ENCODE measurements at places on chromosomes 1 and 21. TPM values are rescaled to one million over a fixed set of nuclear protein-coding genes. Genes with fewer than 3 reads are reported as not detected.
A peak's percentile ranks its signal among the peaks of the same experiment; 100 is the strongest.

Gene OR10J1
- total RNA-seq, result not detected

Gene RYR2
- 1.2 TPM for total RNA-seq

Gene JAM2
- not detected for total RNA-seq

Gene FCGR2B
- 17.0 TPM for total RNA-seq

Gene KRTAP19-1
- not detected for total RNA-seq

Gene RAD54L
- 1.8 TPM for total RNA-seq

Gene MX2
- 73.9 TPM for total RNA-seq

- H3K36me3 ChIP-seq, result no peaks in the 10 kb centered on the region
- peaks cover 6% of the 10 kb centered on the region for H3K4me1 ChIP-seq
- H3K4me3 ChIP-seq, result no peak overlapping the region
These were observed 95.9 kb downstream of the KCNJ15 start for GRCh38 chr21:38352536-38353219.

- H3K36me3 ChIP-seq, result no peaks in the 10 kb centered on the region
- DNase-seq, result no peak
- no peaks in the 10 kb centered on the region for H3K27me3 ChIP-seq
These were observed 101.7 kb downstream of the SSBP3 start for GRCh38 chr1:54304518-54304917.

DNA sequence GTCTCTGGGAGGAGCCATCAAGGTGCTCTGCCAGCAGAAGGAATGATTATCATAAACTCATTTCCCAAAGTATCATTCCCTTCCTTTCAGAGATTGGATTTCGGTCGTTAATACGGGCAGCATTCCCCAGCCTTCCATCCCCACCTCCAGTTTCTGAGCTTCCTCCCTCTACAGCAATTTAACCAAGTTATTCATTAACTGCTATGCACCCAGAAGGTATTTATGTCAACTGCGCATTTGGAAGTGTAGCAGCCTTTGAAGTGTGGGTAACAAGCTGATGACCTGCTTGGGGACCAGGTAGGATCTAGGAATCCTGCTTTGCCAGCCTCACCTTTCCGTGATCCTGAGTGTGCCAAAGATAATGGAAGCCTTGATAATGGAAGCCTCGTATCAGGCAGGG, 172.4 kb upstream of the IGSF21 start:
- no peak overlapping the region for H3K27ac ChIP-seq
- H3K36me3 ChIP-seq, result no peaks in the 10 kb centered on the region
- H3K4me3 ChIP-seq, result no peak overlapping the region
- H3K27me3 ChIP-seq, result no peaks in the 10 kb centered on the region

GRCh38 chr1:54485416-54485815, 62.6 kb upstream of the ACOT11 start:
- H3K4me3 ChIP-seq, result no peak overlapping the region
- no peaks in the 10 kb centered on the region for H3K27me3 ChIP-seq
- no peak overlapping the region for H3K27ac ChIP-seq
- DNase-seq, result no peak

DNA sequence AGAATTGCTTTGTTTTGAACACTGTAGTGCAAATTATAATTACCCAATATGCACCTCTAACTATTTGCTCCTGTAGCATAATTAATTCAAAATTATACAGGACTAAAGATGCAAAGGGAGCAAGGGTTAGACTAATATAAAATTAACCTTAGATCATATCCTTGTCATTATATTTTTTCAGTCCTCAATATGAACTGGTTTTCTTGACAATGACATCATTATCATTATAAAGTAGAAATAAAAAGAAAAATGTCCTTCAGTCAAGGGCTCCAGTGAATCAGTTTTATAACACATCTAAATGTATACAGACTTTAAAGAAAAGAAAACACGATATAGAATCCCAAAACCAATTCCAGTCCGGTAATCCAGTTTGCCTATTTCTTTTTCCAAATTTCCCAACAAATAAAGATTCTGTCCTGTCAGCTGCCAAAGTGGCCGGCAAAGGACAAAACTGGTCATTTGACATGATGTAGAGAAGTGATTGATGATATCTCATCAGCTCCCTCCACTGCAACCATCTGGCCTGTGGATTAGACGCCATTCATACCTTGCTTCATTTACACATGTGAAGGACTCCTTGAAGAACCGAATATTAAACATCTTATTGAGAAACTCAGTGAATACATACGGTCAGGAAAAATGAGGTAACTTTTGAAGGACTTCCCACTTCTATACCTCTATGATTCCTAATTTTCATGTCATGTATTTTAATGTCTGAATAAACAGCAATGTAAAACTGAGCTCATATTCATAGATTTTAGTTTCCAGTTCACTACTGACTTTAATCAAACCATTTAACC, 15.5 kb downstream of the DPYD start:
- H3K4me1 ChIP-seq, result no peaks in the 10 kb centered on the region
- no peaks in the 10 kb centered on the region for H3K27me3 ChIP-seq
- H3K36me3 ChIP-seq, result no peaks in the 10 kb centered on the region
- no peak overlapping the region for H3K27ac ChIP-seq
- DNase-seq, result no peak
- no peak overlapping the region for H3K4me3 ChIP-seq

GRCh38 chr1:18684303-18684702, 53.7 kb downstream of the PAX7 start:
- DNase-seq, result no peak
- no peaks in the 10 kb centered on the region for H3K27me3 ChIP-seq
- no peaks in the 10 kb centered on the region for H3K4me1 ChIP-seq
- no peak overlapping the region for H3K27ac ChIP-seq

DNA sequence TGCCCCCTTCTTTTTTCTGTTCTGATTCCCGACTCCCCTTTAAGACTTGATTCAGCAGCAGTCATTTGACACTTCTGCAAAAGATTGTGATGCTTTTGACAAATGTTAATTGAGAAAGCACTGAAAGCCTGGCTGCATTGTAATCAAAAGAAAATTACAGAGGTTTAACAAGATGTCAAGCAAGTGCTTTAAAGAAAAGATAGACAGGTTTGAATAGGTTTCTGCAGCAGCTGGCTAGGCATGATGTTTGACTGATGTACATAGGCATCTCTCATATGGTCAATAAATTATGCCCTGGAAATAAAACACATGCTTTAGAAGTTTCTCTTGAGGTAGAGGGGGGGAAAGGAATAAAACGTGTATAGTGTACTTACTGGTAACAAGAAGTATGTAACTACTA, 147.8 kb downstream of the ADGRL2 start:
- no peaks in the 10 kb centered on the region for H3K36me3 ChIP-seq
- H3K27ac ChIP-seq, result no peak overlapping the region
- no peak overlapping the region for H3K4me3 ChIP-seq
- no peaks in the 10 kb centered on the region for H3K4me1 ChIP-seq

DNA sequence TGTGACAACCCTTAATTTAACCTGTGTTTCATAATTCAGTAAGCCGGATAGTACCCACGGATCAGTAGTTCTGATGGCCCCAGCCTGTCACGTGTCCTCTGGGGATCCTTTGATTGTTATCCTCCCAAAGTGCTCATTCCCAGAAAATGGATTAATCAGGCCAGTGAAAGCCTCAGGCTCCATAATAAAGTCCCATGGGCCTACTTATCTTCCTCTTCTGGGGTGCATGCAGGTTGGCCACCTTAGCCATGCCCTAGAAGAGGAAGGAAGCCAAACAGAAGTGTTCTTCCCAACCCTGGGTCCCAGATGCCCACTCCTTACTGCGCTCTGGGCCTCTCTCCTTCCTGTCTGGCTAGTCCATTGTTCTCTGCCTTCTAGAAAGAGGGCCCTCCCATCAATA, 146.1 kb downstream of the EDEM3 start:
- H3K4me1 ChIP-seq, result no peaks in the 10 kb centered on the region
- H3K27me3 ChIP-seq, result no peaks in the 10 kb centered on the region
- no peak overlapping the region for H3K27ac ChIP-seq
- no peak for DNase-seq
- peaks cover 2% of the 10 kb centered on the region for H3K36me3 ChIP-seq

DNA sequence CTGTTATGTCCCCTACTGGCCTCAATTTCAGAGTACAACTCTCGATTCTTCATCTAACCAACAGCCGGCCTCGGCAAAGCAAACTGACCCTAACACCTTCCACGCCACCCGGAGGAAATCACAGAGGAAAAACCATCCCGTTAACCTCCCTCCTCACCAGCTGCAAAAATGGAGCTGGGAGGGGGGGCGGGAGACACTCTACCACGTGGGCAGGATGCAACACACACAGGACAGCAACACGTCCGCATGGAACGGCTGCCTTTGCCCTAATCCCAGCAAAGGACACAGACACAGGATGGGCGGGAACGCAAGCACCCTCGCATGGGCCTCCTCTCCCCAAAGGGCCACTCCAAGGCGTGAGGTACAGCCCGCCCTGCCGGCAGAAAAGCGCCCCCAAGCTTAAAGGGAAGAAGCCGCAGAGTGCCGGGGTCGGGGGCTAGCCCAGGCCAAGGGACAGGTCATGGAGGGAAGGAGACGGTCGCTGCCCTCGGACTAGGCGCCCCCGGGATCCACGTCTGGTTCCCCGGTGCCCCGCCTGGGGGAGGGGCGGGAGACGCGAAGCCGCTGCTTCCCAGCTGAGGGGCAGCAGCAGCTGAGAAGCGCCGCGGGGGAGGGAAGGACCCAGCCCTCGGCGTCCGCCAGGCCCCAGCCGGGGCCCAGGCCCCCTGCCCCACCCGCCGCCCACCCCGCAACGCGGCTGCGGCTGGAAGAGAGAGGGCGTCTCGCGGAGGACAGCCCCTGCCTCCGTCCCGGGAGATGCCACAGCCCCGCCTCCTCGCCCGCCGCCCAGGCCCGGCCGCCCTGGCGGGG, 590 bp downstream of the FOXJ3 start:
- peak overlapping the region; percentile 68 for H3K27ac ChIP-seq
- no peaks in the 10 kb centered on the region for H3K27me3 ChIP-seq
- peak overlapping the region; percentile 96 for H3K4me3 ChIP-seq
- H3K36me3 ChIP-seq, result no peaks in the 10 kb centered on the region
- DNase-seq, result peak; percentile 54
- H3K4me1 ChIP-seq, result peaks cover 10% of the 10 kb centered on the region

- peaks cover 84% of the 10 kb centered on the region for H3K36me3 ChIP-seq
- no peaks in the 10 kb centered on the region for H3K4me1 ChIP-seq
- no peak overlapping the region for H3K27ac ChIP-seq
- no peak overlapping the region for H3K4me3 ChIP-seq
These were observed 142.4 kb downstream of the MACF1 start for GRCh38 chr1:39346872-39347271.

GRCh38 chr1:82269431-82269830, 468.7 kb downstream of the ADGRL2 start:
- no peak overlapping the region for H3K4me3 ChIP-seq
- no peaks in the 10 kb centered on the region for H3K27me3 ChIP-seq

GRCh38 chr1:212225871-212226302, 59.3 kb upstream of the PPP2R5A start:
- peak overlapping the region; percentile 88 for H3K27ac ChIP-seq
- H3K4me1 ChIP-seq, result peaks cover 26% of the 10 kb centered on the region
- no peaks in the 10 kb centered on the region for H3K36me3 ChIP-seq
- H3K27me3 ChIP-seq, result no peaks in the 10 kb centered on the region
- H3K4me3 ChIP-seq, result no peak overlapping the region
- no peak for DNase-seq

GRCh38 chr1:100323419-100324106, 28.7 kb upstream of the CDC14A start:
- no peak for DNase-seq
- no peaks in the 10 kb centered on the region for H3K4me1 ChIP-seq
- no peaks in the 10 kb centered on the region for H3K36me3 ChIP-seq

DNA sequence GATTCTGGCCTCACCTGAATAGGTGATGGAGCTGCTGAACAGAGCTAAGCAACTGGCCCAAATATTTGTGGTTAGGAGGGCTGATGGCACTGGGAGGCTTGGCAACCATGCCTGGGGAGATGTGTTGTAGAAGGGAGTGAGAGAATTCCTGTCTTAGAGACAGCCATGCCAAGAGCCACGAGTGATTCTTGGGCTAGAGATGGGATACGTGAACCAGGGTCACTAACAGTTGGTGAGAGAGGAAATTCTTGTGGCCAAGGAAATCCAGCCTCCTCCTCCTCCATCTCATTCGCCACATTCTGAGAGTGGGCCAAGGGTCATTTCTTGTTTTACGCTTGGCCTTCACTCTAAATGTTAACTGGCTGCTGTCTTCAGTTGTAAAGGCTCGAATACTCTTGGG, 46.3 kb downstream of the NGF start:
- no peaks in the 10 kb centered on the region for H3K4me1 ChIP-seq
- no peak for DNase-seq
- no peaks in the 10 kb centered on the region for H3K36me3 ChIP-seq
- no peak overlapping the region for H3K4me3 ChIP-seq
- no peak overlapping the region for H3K27ac ChIP-seq
